Activated T-helper 1 cell treated with anti-CD3 and anti-CD28 coated beads, Interleukin-12 subunit alpha, Interleukin-12 subunit beta, Interleukin-2, Interleukin-4 antibody, amounts not matched to agents 30 ng/mL and 10 ng/mL and 1 ng/mL, durations not matched to agents 14 hours and 24 hours and 36 hours (primary cell): ENCODE measurements at places on chromosomes 2 and 18.

DNA sequence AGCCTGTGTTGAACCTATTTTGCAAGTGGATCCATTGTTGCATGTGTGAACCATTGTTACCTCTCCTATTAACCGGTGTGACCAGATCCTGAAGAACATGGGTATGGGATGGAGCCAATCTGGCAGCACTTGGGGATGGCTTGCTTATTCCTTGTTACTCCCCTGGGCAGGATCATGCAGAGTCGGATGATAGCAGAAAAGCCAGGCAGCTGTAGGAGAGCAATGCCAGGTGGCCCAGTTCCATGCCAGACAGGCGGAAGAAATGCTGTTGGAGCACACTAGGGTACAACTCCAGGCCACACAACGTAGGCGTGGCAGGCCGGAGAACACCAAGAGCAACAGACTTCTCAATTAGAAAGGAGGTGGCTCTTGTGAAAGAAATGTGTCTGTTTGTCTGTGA lies 16.3 kb upstream of the MYO1B start:
- peaks cover 5% of the 10 kb centered on the region for H3K4me1 ChIP-seq
- H3K27me3 ChIP-seq: peaks cover 5% of the 10 kb centered on the region
- no peak overlapping the region for H3K27ac ChIP-seq
- no peaks in the 10 kb centered on the region for H3K36me3 ChIP-seq
- H3K4me3 ChIP-seq: no peak overlapping the region
- DNase-seq: no peak

DNA sequence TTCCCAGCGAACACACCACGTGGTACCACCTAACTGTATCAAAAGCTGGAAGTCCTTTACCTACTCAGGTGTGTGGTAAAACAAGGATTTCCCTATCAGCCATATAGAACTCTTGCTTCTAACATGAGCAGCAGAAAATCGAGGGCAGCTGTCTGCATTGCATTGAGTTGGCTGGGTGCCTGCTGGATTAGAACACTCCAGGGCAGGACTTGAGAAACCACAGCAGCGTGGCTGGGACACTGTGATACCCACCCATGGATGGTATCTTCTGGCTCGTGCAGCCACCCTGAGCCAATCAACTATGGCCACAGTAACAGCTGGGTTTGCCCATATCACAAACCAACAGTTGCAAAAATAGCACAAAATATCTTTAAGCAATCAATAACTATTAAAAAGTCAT lies 188.3 kb downstream of the FBXO15 start:
- no peak for DNase-seq
- H3K4me3 ChIP-seq: no peak overlapping the region
- H3K27me3 ChIP-seq: no peaks in the 10 kb centered on the region
- H3K27ac ChIP-seq: no peak overlapping the region

GRCh38 chr2:28175028-28175427 lies 217.6 kb upstream of the FOSL2 start:
- no peak overlapping the region for H3K27ac ChIP-seq
- H3K36me3 ChIP-seq: peaks cover 11% of the 10 kb centered on the region
- no peaks in the 10 kb centered on the region for H3K27me3 ChIP-seq

GRCh38 chr2:42964439-42965083 lies 172.2 kb upstream of the HAAO start:
- no peak overlapping the region for H3K27ac ChIP-seq
- H3K4me3 ChIP-seq: no peak overlapping the region
- H3K27me3 ChIP-seq: peaks cover 11% of the 10 kb centered on the region
- H3K36me3 ChIP-seq: no peaks in the 10 kb centered on the region
- no peak for DNase-seq

DNA sequence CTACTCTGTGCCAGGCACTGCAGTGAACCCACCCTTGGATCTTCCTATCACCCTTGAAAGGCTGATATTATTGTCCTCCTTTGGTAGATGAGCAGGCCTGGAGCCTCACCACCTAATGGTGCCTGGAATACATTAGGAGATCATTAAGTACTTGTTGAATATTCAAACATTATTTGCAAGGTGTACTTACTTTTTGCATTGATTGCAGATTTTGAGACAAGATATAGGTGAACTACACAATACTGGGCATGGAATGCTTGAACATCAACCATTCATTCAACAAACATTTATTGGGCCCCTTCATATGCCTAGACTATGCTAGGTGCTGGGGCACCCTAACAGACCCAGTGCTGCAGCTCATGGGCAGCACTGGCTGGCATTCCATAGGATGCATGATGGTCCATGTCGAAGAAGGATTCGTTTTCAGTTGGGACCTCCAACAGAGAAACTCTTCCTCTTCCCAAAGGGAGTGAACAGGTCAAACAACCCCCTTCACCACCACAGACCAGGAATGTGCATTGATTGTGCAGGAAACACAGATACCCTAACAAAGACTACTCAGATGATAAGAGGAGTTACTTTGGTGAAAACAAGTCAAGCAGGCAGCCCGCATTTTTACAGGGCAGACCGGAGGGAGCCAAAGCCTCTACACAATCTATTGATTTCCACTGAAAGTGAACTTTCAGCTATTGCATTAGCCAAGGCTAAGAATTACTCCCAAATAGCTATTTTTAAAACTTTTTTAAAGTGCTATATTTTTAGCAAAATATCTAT lies 149.6 kb upstream of the SH3BP4 start:
- H3K27me3 ChIP-seq: peaks cover 5% of the 10 kb centered on the region
- no peak for DNase-seq
- no peak overlapping the region for H3K4me3 ChIP-seq
- H3K4me1 ChIP-seq: no peaks in the 10 kb centered on the region
- H3K36me3 ChIP-seq: no peaks in the 10 kb centered on the region

- no peaks in the 10 kb centered on the region for H3K36me3 ChIP-seq
- H3K27me3 ChIP-seq: no peaks in the 10 kb centered on the region
- no peaks in the 10 kb centered on the region for H3K4me1 ChIP-seq
- H3K27ac ChIP-seq: no peak overlapping the region
Measured at GRCh38 chr2:6554466-6554865, 311.2 kb downstream of the CMPK2 start.

DNA sequence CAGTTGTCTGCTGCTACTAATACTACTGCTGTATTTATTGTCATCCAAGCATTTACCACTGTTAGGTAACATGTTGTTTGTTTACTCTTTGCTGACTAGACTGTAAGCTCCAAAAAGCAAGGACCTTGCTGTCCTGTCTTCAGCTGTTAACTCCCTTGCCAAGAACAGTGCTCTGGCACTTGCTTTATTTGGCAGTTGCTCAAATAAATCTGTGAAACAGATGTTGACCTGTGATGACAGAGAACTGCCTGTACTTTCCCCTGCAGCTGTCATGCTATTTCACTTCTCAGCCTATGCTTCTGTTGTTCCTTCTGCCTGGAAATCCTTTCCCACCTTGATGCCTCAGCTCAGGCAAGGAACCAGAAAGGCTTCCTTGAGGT lies 181.2 kb downstream of the ATAD2B start:
- no peak overlapping the region for H3K4me3 ChIP-seq
- no peaks in the 10 kb centered on the region for H3K27me3 ChIP-seq
- no peak overlapping the region for H3K27ac ChIP-seq
- H3K36me3 ChIP-seq: peaks cover 8% of the 10 kb centered on the region
- H3K4me1 ChIP-seq: no peaks in the 10 kb centered on the region

- no peaks in the 10 kb centered on the region for H3K27me3 ChIP-seq
- H3K4me1 ChIP-seq: peaks cover 18% of the 10 kb centered on the region
- H3K36me3 ChIP-seq: peaks cover 39% of the 10 kb centered on the region
- DNase-seq: no peak
- H3K4me3 ChIP-seq: no peak overlapping the region
Measured at GRCh38 chr2:168694866-168695265, 107.6 kb upstream of the NOSTRIN start.

GRCh38 chr2:46263347-46263746 lies 33.9 kb upstream of the EPAS1 start:
- H3K27ac ChIP-seq: no peak overlapping the region
- peaks cover 15% of the 10 kb centered on the region for H3K4me1 ChIP-seq
- peaks cover 8% of the 10 kb centered on the region for H3K27me3 ChIP-seq
- H3K4me3 ChIP-seq: no peak overlapping the region
- DNase-seq: no peak

DNA sequence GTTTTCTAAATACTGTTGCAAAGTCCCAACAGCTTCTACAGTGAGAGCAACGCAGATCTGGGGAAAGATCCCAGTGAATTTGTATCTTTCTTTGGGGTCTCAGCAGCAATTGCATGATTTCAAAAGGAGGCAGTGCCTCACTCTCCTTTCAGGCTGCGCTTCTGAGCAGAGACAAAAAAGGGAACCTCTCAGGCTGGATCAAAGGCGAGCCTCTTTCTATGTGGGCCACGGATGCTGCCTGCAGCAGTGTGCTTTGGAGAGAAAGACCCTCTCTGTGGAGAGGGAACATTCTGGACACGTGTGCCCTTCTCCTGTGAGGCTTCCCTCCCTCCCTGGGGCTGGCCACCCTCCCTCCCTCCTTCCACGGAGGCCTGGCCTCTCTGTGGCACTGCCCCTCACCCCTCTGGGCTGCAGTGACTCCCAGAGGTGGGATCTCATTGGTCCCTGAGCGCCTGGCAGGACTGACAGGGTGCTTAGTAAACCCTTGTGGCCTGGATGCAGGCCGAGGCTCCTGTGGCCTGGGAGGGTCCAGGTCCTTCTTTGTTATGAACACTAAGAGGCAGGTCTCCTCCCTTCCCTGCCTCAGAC lies 21.6 kb upstream of the PDIA6 start:
- peaks cover 19% of the 10 kb centered on the region for H3K27me3 ChIP-seq
- no peak overlapping the region for H3K27ac ChIP-seq
- no peak overlapping the region for H3K4me3 ChIP-seq
- no peak for DNase-seq

- H3K4me3 ChIP-seq: no peak overlapping the region
- H3K36me3 ChIP-seq: no peaks in the 10 kb centered on the region
- H3K4me1 ChIP-seq: no peaks in the 10 kb centered on the region
- DNase-seq: no peak
Measured at GRCh38 chr2:124572934-124573634, 548.0 kb downstream of the CNTNAP5 start.

DNA sequence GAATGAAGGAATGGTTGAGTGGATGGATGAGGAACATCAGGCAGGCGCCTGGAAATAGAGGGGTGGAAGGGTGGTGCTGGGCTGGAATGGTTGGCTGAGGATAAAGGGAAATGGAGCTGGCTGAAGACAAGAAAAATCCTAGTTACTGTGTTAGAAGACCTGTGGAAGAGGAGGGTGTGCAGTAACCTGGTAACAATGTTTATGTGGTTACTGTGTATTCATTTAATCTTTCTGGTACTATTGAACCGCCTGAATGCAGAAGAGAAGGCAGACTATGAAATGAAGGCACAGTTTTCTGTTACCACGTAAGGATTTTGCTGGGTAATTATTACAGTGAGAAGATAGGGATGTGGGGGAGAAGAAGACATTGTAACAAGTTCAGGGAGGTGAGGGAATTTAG lies 110.3 kb upstream of the MGAT5 start:
- H3K4me1 ChIP-seq: peaks cover 5% of the 10 kb centered on the region
- no peak for DNase-seq
- no peak overlapping the region for H3K4me3 ChIP-seq
- H3K27me3 ChIP-seq: no peaks in the 10 kb centered on the region
- no peak overlapping the region for H3K27ac ChIP-seq
- H3K36me3 ChIP-seq: no peaks in the 10 kb centered on the region

- no peak overlapping the region for H3K27ac ChIP-seq
- no peaks in the 10 kb centered on the region for H3K36me3 ChIP-seq
- no peaks in the 10 kb centered on the region for H3K27me3 ChIP-seq
- no peak for DNase-seq
- H3K4me3 ChIP-seq: no peak overlapping the region
- no peaks in the 10 kb centered on the region for H3K4me1 ChIP-seq
Measured at GRCh38 chr18:29855637-29856036, 1186.9 kb downstream of the DSC3 start.

DNA sequence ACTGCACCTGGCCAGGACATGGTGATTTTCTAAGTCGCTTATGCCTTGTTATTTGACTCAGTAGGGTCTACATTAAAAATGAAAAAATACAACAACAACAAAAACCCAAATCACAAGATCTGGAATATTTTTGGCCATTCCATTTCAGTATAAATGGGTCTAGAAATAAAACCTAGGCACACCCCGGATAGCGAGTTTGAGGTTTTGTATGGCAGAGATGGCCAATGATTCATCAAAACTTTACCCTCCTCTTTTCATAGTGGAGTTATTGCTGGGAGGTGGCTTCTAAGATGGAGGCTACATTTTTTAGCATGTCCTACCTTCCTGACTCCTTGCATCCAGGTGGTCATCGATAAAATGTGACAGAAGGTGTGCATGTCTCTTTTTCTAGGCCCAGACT lies 49.3 kb upstream of the PELI1 start:
- peaks cover 3% of the 10 kb centered on the region for H3K36me3 ChIP-seq
- H3K4me3 ChIP-seq: no peak overlapping the region
- H3K4me1 ChIP-seq: peaks cover 42% of the 10 kb centered on the region
- no peak for DNase-seq

GRCh38 chr18:4125224-4125623 lies 329.9 kb downstream of the DLGAP1 start:
- no peak for DNase-seq
- no peaks in the 10 kb centered on the region for H3K4me1 ChIP-seq
- no peaks in the 10 kb centered on the region for H3K36me3 ChIP-seq
- H3K27me3 ChIP-seq: peaks cover 3% of the 10 kb centered on the region
- no peak overlapping the region for H3K4me3 ChIP-seq
- H3K27ac ChIP-seq: no peak overlapping the region

DNA sequence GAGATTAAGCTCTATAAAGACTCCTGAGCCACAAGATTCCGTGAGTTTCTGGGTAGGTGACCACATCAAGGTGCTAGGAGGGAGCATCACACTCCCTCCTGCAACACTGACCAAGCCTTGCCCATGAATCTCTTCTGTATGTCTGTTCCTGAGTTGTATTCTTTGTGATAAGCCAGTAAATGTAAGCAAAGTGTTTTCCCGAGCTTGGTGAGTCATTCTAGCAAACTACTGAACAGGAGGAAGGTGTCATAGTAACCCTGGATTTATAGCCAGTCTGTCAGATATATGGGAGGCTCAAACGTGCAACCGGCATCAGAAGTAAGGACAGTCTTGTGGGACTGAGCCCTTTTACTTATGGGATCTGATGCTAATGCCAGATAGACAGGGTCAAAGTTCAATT lies 346.1 kb upstream of the KYNU start:
- no peak overlapping the region for H3K4me3 ChIP-seq
- no peaks in the 10 kb centered on the region for H3K4me1 ChIP-seq
- no peak for DNase-seq
- no peaks in the 10 kb centered on the region for H3K36me3 ChIP-seq
- no peaks in the 10 kb centered on the region for H3K27me3 ChIP-seq
